ENCODE measurements at places on chromosomes 3 and 15. TPM values are rescaled to one million over a fixed set of nuclear protein-coding genes. Genes with fewer than 3 reads are reported as not detected.
A peak's percentile ranks its signal among the peaks of the same experiment; 100 is the strongest.

DNA sequence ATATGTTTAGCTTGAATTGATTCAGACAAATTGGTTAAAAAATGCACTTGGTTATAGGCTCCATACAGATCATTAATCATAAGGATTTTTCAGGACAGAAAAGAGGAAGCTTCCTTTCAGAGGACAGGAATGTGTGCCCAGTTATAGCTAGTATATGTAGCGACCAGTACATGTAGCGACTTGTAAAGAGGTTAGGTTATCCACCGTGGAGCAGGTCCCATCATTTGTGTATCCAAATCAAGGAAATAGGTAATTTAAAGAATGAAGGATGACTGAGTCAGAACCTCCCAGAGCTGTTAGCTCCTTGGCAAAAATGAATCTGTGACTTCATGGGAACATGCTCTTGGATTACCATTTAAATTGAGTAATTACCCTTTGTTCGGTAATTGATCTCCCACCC is 15.8 kb upstream of the P2RY12 start:
- DNase-seq: no peak
- no peak overlapping the region for H3K4me3 ChIP-seq
- H3K27ac ChIP-seq: no peak overlapping the region
- no peaks in the 10 kb centered on the region for H3K27me3 ChIP-seq
- no peaks in the 10 kb centered on the region for H3K36me3 ChIP-seq

- peaks cover 3% of the 10 kb centered on the region for H3K27me3 ChIP-seq
- H3K4me3 ChIP-seq: no peak overlapping the region
- H3K27ac ChIP-seq: no peak overlapping the region
- no peaks in the 10 kb centered on the region for H3K4me1 ChIP-seq
- no peaks in the 10 kb centered on the region for H3K36me3 ChIP-seq
Observed at GRCh38 chr3:150064971-150065370, 94.3 kb upstream of the PFN2 start.

- H3K4me1 ChIP-seq: no peaks in the 10 kb centered on the region
- no peaks in the 10 kb centered on the region for H3K27me3 ChIP-seq
- no peak for DNase-seq
- H3K36me3 ChIP-seq: peaks cover 28% of the 10 kb centered on the region
- no peak overlapping the region for H3K27ac ChIP-seq
Observed at GRCh38 chr15:63752979-63753378, 80.8 kb downstream of the HERC1 start.

DNA sequence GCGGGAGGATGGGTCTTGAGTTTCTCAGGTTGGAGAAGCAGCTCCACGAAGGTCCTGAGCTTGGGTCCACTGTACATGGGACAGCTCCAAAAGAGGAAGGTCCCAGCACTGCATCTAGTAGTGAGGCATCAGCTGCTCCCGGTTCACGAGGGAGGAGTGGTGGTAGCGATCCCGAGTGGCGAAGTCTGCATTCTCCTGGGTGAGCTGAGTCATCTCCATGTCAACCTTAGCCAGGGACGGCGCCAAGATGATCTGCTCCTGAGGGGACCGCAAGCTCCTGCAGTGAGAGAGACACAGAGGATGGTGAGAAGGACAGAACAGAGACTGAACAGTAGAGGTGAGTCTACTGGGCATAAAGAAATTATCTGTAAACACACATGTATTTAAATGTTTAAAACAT is 28.0 kb upstream of the HEG1 start:
- peak; percentile 10 for DNase-seq
- no peak overlapping the region for H3K4me3 ChIP-seq
- peaks cover 2% of the 10 kb centered on the region for H3K36me3 ChIP-seq
- H3K4me1 ChIP-seq: peaks cover 1% of the 10 kb centered on the region
- H3K27me3 ChIP-seq: no peaks in the 10 kb centered on the region
- H3K27ac ChIP-seq: no peak overlapping the region

The SMCO1 gene
- not detected for total RNA-seq
